ENCODE measurements at places on chromosomes 1 and 21.
A peak's percentile ranks its signal among the peaks of the same experiment; 100 is the strongest.

DNA sequence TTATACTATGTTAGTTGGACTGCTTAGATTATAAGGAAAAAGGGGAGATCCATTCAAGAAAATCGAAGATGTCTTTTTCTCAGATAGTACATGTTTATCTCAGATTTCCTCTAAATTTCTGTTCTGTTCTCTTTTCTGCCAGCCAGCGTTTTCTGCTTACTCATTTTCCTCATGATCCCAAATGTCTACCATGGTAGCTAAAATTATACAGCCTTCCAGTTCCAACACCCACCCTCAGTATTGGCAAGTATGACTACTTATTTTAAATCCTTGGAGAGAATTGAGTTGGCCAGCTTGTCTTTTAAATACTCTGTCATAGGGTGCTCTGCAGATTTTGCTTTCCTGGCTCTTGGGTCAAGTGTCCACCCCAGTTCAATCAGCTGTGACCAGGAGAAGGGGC lies 95.7 kb upstream of the PLXNA2 start:
- no peaks in the 10 kb centered on the region for H3K4me1 ChIP-seq
- no peak overlapping the region for H3K27ac ChIP-seq
- peaks cover 15% of the 10 kb centered on the region for H3K27me3 ChIP-seq
- DNase-seq: no peak

- peaks cover 33% of the 10 kb centered on the region for H3K4me1 ChIP-seq
- no peaks in the 10 kb centered on the region for H3K36me3 ChIP-seq
- H3K27me3 ChIP-seq: peaks cover 5% of the 10 kb centered on the region
- H3K4me3 ChIP-seq: no peak overlapping the region
- no peak for DNase-seq
Measured at GRCh38 chr21:42468491-42469131, 27.4 kb downstream of the RSPH1 start.

DNA sequence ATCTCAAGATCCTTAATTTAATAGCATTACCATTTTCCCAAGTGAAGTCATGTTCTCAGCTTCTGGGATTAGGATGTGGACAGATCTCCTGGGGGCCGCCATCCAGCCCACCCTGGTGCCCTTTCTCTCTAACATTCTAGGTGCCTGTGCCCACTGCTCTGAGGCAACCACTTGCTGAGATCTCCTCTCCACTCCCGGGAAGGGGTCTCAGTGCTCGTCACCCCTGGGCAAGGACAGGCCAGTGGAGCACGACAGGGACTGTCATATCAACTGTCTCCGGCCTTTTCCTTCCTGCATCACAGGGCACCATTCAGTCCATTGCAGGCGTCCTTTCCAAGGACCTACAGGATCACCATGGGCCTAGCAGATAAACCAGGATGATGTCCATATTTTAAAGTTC lies 304.8 kb downstream of the AJAP1 start:
- H3K27me3 ChIP-seq: no peaks in the 10 kb centered on the region
- no peaks in the 10 kb centered on the region for H3K4me1 ChIP-seq
- H3K4me3 ChIP-seq: no peak overlapping the region
- DNase-seq: no peak
- H3K27ac ChIP-seq: no peak overlapping the region

DNA sequence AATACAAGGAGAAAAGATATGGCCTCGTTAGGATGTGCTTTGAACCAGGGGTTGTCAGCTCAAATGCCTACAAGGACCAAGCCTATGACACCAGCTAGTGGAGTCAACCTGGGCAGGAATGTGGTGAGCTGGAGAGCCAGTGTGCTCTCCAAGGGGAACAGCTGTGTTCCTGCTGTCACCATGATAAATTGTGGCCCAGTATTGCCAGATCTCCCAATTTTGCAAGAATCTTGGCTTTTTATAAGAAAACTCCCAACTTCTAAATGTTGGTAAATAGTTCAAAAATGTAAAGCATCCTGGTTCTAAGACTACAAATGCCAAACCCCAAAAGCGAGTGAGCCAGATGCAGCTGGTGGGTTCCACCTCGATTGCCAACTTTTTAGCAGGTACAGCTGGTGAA lies 391.1 kb downstream of the PLPP3 start:
- no peaks in the 10 kb centered on the region for H3K36me3 ChIP-seq
- DNase-seq: no peak
- H3K27ac ChIP-seq: no peak overlapping the region
- H3K4me1 ChIP-seq: no peaks in the 10 kb centered on the region

- H3K27ac ChIP-seq: peak within 1 kb of the TSS; percentile 80
- H3K4me1 ChIP-seq: peaks cover 56% of the 10 kb centered on the region
- no peak for DNase-seq
- peak within 1 kb of the TSS; percentile 82 for H3K4me3 ChIP-seq
- no peaks in the 10 kb centered on the region for H3K27me3 ChIP-seq
Measured at GRCh38 chr1:160739098-160739511, at the start of gene SLAMF7. Gene SLAMF7, plus strand, starts transcription at chr1:160739247. Its CDS starts 55 bp downstream, at chr1:160739302.

GRCh38 chr21:37770461-37770860 lies 145.8 kb downstream of the KCNJ6 start:
- no peaks in the 10 kb centered on the region for H3K36me3 ChIP-seq
- H3K4me3 ChIP-seq: no peak overlapping the region
- DNase-seq: no peak
- H3K27me3 ChIP-seq: peaks cover 3% of the 10 kb centered on the region
- H3K4me1 ChIP-seq: no peaks in the 10 kb centered on the region
- no peak overlapping the region for H3K27ac ChIP-seq

DNA sequence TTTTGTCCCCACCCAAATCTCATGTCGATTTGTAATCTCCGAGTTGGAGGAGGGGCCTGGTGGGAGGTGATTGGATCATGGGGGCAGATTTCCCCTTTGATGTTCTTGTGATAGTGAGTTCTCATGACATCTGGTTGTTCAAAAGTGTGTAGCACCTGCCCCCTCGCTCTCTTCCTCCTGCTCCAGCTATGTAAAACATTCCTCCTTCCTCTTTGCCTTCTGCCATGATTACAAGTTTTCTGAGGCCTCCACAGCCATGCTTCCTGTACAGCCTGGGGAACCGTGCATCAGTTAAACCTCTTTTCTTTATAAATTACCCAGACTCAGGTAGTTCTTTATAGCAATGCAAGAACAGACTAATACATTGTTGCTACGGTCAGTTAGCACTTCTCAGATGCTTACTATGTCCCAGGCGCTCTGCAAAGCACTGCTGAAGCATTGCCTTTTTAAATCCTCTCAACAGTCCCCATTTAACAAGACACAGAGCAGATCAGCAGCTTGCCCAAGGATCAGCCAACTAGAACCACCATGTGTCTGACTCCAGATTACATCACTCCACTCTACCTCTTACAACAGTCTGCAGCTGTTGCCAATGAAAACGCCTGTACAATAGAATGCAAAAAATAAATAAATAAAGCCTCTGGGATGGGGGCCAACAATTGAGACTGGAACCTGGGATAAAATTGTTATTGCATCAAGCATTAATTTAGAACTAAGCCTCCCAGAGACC lies 52.4 kb upstream of the USP1 start:
- H3K27me3 ChIP-seq: peaks cover 5% of the 10 kb centered on the region
- no peak overlapping the region for H3K4me3 ChIP-seq
- no peak overlapping the region for H3K27ac ChIP-seq
- no peak for DNase-seq

- DNase-seq: no peak
- H3K27me3 ChIP-seq: no peaks in the 10 kb centered on the region
- no peaks in the 10 kb centered on the region for H3K36me3 ChIP-seq
Measured at GRCh38 chr1:216045400-216045799, 377.8 kb downstream of the USH2A start.

DNA sequence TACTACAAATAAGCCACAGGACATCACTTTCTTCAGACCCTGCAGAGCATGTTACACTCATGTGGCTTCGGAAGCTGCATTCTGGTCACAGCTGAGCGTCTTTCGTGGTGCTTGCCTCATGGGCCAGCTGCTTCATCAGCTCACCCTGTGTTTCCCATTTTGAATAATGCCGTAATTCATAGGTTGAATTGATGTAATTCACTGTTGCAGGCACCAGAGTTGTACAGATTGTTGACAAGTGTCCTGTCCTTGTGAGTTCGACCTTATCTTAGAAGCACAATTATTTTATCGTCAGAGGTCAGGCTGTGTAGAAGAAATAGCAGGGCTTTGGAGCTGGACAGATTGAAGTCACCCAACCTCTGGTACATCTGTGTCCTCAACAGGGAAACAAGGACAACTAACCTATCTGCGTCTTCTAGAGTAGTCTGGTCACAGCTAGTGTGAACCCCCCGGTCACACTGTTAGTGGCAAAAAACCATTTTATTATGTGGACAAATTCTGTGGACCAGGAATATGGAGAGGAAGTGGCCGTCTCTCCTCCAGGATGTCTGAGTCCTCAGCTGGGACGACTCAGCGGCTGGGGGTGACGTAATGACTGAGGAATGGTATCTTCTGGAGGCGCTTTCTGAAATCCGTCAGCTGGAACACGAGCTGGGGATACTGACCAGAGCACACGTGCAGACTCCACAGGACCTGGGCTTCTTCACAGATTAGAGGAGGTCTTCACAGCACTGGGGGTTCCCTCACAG lies 17.8 kb downstream of the PKNOX1 start:
- H3K36me3 ChIP-seq: peaks cover 2% of the 10 kb centered on the region
- no peaks in the 10 kb centered on the region for H3K27me3 ChIP-seq
- H3K4me3 ChIP-seq: no peak overlapping the region
- H3K4me1 ChIP-seq: peaks cover 10% of the 10 kb centered on the region
- DNase-seq: no peak
- H3K27ac ChIP-seq: no peak overlapping the region

DNA sequence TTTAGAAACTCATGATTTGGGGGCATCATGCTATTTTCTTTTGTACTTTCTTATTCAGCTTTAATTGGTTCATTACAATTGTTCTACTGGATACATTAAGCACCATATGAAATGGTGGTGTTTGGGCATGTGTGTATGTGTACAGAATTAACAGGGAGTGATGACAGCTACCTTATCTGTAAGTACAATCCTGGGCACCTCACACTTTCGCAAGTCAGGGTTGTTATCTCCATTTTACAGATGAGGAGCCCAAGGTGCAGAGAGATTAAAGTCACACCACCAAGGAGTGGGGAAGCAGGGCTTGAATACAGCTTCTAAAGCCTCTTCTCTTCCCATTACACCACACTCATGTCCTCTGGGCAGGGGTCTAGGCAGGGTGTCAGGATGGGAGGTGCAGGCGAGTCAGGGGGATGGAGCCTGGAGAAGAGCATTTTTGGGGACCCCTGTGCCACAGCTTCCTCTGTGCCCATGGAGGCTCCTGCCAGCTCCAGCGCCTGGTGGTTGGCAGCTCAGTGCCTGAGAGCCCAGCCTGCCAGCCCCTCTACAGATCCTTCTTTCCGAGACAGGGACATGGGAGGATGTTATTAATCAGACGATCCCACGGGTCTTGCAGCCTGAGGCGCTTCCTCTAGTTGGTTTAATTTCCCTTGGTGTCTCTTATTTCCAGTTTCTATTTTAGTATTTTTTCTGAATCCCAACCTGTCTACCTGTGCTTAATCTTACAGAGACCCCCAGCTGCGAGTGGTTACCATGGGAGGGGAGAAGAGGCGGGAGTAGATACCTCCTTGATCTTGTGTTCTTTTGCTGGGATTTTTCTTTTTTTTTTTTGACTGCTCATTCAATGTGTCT lies 126.2 kb upstream of the CD34 start:
- H3K4me1 ChIP-seq: no peaks in the 10 kb centered on the region
- no peaks in the 10 kb centered on the region for H3K27me3 ChIP-seq
- no peaks in the 10 kb centered on the region for H3K36me3 ChIP-seq

DNA sequence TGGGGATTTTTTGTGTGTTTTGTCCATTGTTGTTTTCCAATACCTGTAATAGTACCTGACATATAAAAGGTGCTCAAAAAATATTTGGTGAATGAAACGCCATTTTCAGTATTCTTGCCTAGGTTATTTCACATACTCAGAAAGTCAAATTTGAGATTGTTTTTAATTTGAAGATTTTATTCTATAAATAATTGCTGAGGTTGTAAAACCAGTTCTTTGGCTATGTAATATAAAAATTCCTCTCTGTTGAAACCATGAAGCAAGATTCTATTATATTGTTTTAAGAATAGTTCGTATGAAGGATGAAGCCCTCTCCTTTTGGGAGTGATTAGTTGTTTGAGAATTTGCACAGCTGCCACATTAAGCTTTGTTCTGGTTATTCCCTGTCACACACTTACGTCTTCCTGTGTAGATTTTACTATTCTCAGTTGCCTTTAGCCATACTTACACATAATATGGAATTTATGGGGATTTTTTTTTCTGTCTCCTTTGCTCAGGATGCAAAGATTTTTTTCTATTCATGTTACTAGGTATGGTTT lies 60.2 kb upstream of the MPC2 start:
- no peak for DNase-seq
- no peaks in the 10 kb centered on the region for H3K27me3 ChIP-seq
- peaks cover 24% of the 10 kb centered on the region for H3K36me3 ChIP-seq
- H3K4me1 ChIP-seq: peaks cover 2% of the 10 kb centered on the region
- no peak overlapping the region for H3K4me3 ChIP-seq

GRCh38 chr1:184739796-184740195 lies 14.9 kb downstream of the EDEM3 start:
- H3K4me1 ChIP-seq: peaks cover 14% of the 10 kb centered on the region
- no peak overlapping the region for H3K4me3 ChIP-seq
- DNase-seq: no peak
- H3K27ac ChIP-seq: no peak overlapping the region
- H3K27me3 ChIP-seq: no peaks in the 10 kb centered on the region

DNA sequence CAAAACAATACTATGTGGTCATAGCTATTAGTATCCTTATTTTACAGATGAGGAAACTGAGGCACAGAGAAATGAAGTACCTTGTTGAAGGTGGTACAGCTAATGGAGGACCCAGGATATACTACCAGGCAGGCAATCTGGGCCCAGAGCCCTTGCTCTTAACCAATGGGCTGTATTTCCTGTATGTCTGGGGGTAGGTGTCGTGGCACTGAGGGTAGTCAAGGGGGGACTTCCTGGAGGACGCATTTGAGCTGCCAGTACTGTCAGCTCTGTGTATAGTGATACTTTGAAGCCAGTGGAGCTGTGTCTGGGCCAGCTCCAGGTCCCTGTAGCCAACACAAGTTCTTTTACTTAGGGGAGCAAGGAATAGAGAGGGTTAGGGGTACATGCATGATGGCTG lies 34.9 kb downstream of the FAM151A start:
- no peaks in the 10 kb centered on the region for H3K27me3 ChIP-seq
- no peaks in the 10 kb centered on the region for H3K4me1 ChIP-seq
- DNase-seq: no peak
- H3K36me3 ChIP-seq: no peaks in the 10 kb centered on the region
- no peak overlapping the region for H3K27ac ChIP-seq

- no peaks in the 10 kb centered on the region for H3K36me3 ChIP-seq
- H3K27me3 ChIP-seq: peaks cover 3% of the 10 kb centered on the region
- no peak overlapping the region for H3K4me3 ChIP-seq
- DNase-seq: no peak
- no peak overlapping the region for H3K27ac ChIP-seq
Measured at GRCh38 chr1:109775398-109775797, 11.7 kb upstream of the EPS8L3 start.

DNA sequence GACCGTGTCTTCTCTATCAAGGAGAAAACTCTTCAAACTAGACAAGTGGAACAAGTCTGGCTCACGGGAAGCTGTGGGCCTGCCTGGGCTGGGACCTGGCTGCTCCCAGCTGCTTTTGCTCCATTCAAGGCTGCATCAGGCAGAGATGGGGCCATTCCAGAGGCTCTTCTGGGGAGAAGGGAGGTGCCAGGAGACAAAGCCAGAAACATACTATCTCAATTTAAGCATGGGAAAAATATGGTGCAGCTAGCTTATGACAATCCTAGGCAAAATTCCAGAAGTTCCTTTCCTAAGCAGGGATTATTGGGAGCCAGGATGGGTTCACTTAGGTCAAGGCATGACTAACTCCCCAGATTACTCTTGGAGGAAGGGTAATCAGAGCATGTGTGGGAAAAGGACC lies 90.8 kb upstream of the SLC2A1 start:
- no peak overlapping the region for H3K27ac ChIP-seq
- peaks cover 8% of the 10 kb centered on the region for H3K27me3 ChIP-seq
- H3K4me1 ChIP-seq: peaks cover 5% of the 10 kb centered on the region

Data from activated CD4-positive, alpha-beta T cell treated with anti-CD3 and anti-CD28 coated beads, Interleukin-2, amount 10 ng/mL, durations not matched to agents 24 days and 14 days (primary cell).